Panc1 (cell line): ENCODE measurements at places on chromosomes 5 and 9. TPM values are rescaled to one million over a fixed set of nuclear protein-coding genes. Genes with fewer than 3 reads are reported as not detected.

GRCh38 chr9:125493881-125494652 is 212.9 kb downstream of the MAPKAP1 start:
- no peak for DNase-seq

DNA sequence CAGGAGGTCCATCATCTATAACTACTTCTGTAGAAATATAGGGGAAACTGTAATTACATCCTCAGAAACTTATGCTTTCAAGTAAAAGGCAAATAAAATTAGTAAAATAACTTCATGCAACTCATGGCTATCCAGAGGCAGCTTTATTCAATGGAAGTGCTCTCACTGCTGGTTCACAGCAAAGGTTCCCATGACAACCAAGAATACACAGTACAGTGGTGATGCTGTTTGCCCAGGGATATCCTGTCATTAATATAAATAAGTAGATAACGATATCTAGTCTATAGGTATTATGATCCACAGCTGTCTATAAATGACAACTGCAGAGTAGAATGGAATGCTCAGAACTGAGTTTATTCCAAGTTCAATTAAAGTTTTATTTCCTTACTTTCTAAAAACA is 390.3 kb downstream of the PDE4D start:
- no peak for DNase-seq

- no peak for DNase-seq
Measured at GRCh38 chr9:6195714-6196360, 19.8 kb upstream of the IL33 start.

Gene LPAR1
- total RNA-seq: 11.0 TPM

DNA sequence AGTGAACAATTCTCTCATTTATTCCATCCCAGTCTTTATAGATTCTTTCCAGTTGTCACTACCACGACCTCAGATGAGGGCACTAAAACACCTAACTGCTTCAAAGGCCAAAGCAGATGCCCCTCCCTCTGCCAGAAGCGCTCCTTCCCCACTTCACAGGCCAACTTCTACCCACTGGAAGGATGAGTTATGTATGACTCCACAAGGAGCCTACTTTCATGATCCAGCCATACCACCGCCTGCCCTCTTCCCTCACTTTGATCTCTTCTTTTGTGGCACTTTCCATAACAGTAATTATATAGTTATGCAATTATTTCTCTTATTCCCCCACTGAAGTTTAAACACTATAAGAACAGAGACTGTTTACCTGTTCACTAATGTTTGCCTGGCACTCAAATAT is 93.7 kb downstream of the HOMER1 start:
- DNase-seq: no peak
